ENCODE measurements at places on chromosomes 2 and 18.

DNA sequence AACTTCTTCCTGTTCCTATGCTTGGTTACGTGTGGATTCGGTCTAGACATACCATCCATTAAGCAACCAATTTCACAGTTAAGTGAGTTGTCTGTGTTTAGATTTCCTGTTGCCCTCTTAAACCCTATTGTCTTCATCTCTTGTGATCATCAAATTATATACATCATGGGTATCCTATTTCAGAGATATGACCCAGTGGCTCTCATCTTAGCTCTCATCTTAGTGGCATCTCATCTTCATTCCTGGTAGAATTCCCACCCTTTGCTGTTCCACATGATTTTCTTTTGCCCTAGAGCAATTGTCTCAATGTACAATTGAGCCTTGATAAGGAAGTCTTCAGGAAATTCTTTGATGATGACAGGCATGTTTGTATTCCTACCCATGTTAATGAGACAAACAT is 29.4 kb upstream of the FN1 start:
- no peak for DNase-seq

GRCh38 chr2:218074031-218074430 is 5.0 kb downstream of the RUFY4 start:
- DNase-seq: peak; percentile 41

DNA sequence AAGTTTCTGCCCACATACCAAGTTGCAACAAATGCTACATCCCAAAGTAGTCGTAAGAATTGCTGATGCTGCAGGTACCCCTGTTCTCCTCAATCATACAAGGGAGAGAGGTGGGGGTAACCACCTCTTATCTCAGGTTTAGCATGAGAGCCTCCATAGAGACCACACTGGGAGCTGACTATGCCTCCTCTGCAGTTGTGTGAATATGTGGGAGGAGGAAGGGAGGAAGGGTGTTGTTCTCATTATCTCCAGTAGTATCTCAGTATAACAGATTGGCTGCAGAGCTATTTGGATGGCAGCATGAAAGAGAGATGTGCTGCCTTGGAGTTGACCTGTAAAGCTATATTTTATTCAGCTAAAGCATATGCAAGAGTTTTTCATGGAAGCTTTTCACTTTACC is 690.7 kb downstream of the KCNJ3 start:
- DNase-seq: no peak

DNA sequence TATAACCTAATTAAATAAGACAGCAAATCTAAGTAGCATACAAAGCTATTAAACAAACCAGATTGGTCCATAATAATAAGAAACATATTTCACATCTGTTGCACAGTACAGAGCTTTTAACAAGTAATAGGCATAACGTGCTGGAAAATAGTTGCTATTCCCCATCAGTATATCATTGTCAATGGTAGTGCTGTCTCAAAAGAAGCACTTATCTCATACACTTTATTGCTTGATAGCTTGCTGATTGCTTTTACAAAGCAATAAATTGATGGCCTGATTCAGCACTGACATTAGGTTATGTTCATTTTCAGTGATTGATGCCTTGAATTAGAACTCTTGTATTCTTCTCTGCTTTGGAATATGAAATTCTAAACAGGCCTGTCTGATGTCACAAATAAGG is 641.7 kb downstream of the CBLN2 start:
- no peak for DNase-seq

DNA sequence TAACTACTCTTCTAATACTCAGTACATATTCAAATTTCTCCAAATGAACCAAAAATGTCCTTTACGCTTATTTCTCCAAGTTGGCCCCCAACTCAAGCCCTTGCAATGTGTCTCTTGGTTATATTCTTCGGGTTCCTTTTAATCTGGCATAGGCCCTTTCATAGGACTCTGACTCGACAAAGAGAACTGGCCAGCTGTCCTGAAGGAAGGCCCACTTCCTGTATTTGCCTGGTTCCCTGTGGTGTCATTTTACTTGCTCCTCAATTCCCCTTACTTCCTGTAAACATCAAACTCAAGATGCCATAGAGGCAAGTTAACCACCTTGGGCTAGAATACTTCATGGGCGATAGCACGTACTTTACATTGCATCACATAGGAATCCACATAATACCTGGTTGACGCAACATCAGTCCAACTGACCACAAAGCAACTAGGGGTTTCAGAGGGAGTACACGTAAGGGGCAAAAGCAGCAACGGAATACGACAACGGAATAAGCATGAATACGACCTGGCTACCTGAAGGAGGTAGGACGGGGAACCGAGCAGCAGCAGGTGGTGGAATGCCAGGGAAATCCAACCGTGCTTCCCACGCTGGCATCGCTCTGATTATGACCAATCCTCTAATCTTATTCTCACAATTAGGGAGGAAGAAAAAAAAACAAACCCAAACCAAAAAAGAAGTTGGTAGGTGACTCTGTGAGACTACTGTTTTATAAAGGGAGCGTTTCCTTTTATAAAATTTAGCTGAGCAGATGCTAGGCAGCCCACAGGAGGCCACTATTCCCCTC is 823 bp upstream of the GORASP2 start:
- no peak for DNase-seq

DNA sequence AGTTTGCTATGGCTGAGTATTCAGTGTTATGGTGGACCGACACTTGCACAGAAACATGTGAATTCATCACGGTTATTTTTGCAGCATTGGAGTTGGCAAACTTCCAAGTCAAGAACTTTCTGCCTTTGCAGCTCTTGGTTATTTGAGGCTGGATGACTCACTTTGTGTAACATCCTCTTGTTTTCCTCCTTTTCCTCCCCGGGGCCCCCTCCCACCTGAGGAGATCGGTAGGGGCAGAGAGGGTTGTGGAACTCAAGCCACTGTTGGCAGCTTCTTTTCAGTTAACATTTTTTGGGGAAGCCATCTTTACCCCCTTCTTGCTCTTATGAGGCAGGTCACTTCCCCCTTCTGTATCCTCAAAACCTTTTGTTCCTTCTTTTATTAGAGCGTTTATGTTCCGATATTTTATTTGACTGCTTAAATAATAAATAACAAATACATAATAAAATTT is 48.6 kb downstream of the DDX1 start:
- no peak for DNase-seq

DNA sequence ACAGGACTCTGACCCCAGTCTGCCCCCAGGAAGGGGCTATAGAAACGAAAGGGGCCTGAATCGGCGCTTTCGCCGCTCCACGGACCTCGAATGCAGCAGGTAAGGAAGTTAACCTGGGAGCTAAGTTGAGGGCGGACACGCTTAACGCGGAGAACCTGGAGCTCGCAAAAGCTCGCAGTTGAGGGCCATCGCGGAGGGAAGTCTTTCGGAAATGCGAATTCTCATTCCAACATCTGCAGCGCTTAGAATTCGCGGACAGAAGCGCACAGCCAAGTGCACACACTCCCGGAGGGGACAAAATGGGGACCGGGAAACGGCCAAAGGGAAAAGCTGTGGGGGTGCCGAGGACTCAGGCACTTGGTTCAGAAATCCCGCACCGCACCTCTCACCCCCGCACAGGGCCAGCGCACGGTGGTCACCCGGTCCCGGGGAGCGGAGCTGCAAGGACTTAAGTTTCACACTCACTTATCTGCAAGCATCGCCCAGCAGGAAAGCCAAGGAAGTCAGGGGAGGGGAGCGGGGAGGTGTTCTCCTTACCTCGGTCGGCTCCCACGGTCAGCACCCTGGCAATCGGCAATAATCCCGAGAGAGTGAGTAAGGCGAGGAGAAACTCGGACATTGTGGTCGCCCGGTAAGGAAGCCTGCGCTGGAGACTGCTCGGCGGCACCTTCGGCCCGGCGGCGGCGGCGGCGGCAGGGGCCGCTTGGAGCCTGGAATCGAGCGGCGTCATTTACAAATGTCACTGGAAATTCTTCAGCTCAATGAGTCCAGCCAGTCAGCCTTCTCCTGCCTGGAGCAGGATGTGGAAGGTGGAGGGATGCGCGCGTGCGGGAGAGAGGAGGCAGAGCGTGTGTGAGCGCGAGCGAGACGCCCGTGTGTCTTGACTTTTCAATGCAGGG is 456 bp downstream of the LRP1B start:
- DNase-seq: peak; percentile 26

- DNase-seq: no peak
Observed at GRCh38 chr2:18125303-18125702, 246.8 kb downstream of the KCNS3 start.

- no peak for DNase-seq
Observed at GRCh38 chr2:55776479-55776878, 82.8 kb upstream of the PNPT1 start.

DNA sequence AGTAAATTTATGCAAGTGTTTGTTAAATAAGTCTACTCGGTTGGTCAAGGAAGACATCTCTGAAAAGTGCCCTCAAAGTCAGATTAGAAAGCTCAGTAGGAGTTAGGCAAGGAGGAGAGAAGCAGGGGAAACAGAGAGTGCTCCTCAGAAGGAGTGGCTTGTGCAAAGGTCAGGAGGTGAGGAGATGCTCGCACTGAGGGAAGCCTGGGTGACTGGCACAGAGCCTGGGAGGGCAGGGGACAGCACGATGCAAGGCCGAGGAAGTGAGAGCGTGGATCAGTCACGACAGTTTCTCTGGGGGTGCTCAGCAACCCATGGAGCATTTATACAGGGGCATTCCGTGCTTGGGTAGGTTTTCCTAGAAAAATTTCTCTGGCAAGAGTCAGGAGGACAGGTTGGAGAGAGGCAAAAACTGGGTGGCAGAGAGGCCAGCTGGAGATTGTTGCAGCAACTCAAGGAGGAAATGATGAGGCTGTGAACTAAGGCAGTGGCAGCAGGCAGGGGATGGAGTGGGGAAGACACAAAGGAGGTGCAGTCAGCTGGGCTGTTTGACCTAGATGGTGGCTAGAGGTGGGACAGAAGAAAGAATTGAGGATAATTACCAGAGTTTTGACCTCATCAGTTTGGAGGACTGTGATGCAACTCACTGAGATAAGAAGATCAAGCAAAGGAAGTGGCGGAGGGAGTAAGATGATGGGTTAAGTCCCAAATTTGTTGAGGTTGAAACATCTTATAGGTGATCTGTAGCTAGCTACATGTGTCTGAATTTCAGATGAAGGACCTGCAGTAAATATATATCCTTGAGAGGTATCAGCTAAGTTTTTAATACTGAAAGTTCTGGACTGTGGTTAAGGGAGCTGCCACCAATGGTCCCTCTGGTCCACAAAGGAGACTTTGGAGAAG is 52.4 kb downstream of the BCL2 start:
- no peak for DNase-seq

GRCh38 chr18:67788310-67789164 is 272.0 kb upstream of the DSEL start:
- DNase-seq: no peak

GRCh38 chr2:73175663-73176204 is 26.6 kb upstream of the NOTO start:
- peak; percentile 48 for DNase-seq

DNA sequence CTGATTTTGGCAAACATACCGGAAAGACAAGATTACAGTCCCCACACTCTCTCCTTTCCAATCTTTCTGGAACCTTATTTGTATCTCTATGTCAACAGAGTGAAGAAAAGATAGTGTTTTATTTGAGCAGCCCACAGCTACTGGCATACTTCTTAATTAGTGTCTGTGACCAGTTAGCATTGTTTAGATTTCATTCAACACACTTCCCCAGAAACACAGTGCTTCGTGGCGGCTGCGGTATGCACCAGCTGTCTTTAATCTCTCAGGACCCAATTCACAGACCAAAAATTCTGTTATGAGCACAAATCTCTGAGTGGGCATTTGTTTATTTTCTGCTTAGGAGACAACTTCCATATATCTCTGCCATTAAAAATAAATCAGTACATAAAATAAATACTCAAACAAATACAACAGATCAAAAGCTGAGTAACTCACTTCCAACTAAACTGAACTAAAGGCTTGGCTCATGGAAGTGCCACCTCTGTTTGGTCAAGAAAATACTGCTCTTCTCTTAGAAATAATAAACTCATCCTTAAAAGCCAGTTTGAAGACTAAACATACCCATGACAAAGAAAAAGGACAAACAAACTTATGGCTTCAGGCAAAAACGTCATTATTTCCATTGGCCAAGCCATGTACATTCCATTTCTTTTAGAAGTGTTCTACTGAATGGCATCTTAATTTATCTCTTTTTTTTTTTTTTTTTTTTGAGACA is 392.4 kb downstream of the TXNL1 start:
- no peak for DNase-seq

GRCh38 chr18:63000839-63001238 is 285.5 kb downstream of the PHLPP1 start:
- DNase-seq: no peak

GRCh38 chr2:171345971-171346722 is 87.6 kb downstream of the METTL8 start:
- no peak for DNase-seq

GRCh38 chr2:20977520-20978180 is 66.2 kb downstream of the APOB start:
- DNase-seq: no peak

GRCh38 chr2:235765181-235765820 is 271.5 kb downstream of the AGAP1 start:
- DNase-seq: no peak

GRCh38 chr2:231612109-231612455 is 19.4 kb downstream of the TEX44 start:
- DNase-seq: no peak

DNA sequence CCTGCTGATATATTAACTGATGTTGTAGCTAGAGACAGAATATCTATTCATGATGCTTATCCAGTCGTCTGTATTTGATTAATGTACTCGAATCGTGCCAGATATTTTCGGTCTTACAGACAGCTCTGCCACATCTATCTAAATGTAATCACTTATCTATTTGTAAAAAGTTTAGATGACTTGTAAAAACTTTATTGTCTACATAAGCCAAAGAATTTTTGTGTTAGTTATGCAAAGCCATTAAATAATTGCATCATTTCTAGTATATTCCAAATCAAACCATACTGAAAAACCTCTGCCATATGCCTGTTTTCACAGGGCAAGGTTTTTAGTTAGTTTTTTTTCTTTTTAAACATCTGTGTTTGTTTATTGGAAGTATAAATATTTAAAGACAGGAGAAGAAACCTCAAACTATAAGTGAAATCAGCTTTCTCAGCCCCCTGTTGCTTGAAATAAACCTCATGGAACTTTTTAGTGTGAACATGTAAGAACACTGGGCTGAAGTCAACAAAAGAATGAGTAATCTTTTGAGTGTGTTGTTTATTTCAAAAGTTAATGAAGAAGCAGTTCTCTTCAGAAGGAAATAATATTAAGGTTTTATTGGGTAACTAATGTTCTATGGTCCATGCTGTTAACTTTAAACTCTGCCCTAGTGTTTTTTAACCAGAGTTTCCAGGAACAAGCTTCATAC is 657.6 kb upstream of the SYT4 start:
- DNase-seq: no peak

DNA sequence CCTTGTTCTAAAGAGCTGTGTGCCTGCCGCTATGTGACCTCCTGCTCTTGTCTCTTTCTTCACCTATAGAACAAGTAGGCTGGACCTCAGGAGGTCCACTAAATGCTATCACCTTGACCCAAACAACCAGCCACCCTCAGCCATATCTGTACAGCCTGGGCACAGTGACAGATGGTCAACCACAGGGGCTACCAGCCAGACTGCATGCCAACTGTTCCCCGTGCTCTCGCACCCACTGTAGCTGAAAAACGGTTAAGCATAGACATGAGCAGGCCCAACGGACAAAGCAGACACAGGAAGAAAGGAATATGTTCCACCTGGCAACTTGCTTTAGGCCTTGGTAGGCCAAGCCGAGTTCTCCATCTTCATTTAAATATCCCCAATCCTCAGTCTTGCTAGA is 43.2 kb upstream of the ACAA2 start:
- no peak for DNase-seq

Measured in neural crest cell (in vitro differentiated cells).